ENCODE measurements at places on chromosomes 4 and X.

GRCh38 chrX:152025656-152026440 lies 51.4 kb upstream of the GABRE start:
- no peak for DNase-seq

GRCh38 chrX:39427492-39427891 lies 626.2 kb downstream of the MID1IP1 start:
- DNase-seq, result no peak

- no peak for DNase-seq
Measured at GRCh38 chrX:133645256-133645655, 230.0 kb upstream of the GPC4 start.

DNA sequence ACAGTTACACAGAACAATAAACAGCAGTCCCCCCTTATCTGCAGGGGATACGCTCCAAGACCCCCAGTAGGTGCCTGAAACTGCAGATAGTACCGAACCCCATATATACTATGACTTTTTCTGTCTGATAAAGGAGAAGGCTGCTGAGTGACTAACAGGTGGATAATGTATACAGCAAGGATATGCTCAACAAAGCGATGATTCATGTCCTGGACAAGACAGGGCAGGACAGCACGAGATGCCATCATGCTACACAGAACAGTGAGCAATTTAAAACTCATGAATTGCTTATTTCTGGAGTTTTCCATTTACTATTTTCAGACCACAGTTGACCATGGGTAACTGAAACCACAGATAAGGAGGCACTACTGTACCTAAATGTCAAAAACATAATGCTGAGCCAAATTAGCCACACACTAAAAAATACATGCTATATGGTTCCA lies 76.1 kb downstream of the MANBA start:
- DNase-seq, result no peak

DNA sequence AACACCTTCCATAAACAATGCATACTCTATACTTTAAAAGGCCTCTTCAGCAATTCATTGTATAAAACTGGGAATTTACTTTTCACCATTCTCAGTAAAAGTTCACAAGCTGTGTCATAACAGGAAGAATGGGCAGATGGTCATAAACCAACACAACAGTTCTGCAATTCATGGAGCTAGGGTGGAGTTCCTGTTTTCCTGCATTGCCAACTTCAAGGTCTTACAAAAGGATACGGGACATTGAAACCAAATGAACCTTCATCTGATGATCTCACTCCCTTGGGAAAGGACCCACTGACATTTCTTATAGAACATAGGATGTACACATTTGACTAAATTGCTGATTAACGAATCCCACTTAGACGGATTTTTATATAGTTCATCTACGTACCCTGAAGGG lies 4.1 kb downstream of the KDR start:
- DNase-seq, result no peak

- DNase-seq, result no peak
Measured at GRCh38 chr4:143240939-143241679, 56.4 kb downstream of the USP38 start.

DNA sequence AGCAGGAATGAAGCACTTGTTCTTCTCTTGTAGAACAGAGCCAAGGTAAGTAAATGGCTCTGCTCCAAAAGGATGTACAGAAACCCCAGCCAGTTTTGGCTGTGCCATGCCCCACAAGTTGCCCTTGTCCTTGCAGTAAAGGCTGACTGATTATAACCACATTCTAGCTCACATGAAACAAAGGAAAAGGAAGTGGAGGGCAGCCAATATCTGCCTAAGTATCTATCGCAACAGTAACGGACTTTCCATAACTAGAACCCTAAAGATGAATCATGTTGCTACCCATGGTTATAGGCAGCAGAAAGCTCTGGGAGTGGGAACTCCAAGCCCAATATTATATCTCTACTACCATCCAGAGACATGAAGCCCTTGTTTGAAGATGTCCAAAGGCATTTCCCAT lies 95.7 kb downstream of the COMMD8 start:
- no peak for DNase-seq

DNA sequence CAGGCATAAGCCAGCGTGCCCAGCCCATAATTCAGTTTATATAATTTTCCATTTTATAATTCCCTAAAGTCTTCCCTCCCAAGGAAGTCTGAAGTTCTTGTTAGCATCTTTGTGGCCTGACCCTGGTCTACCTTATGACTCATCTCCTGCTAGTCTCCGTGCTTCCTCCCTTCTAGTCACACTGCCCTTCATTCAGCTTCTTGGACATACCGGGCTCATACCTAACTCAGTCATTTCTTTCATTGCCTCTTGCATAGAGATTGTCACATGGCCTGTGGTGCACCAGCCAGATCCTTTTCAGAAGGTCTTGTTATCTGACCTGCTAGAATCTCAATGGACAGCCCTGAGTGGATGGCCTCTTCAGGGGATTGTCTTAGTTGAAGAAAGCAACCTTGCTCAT lies 22.8 kb upstream of the MAML3 start:
- DNase-seq, result no peak

DNA sequence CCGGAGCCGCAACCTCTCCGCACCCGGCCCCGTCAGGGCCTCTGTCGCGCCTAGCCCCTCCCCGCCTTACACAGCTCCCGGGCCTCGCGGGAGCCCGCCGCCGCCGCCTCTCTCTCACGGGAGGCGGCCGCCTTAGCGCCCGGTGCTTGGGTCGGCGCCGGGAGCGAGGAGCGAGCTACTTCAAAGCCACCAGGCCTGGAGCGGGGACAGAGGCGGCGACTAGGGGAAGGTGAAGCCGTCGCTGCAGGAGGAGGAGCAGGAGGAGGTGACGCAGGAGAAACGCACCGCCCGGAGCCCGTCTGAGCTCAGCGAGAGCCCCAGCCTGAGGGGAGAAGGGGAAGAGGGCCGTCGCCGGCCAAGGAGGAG lies 250 bp downstream of the USP9X start:
- DNase-seq, result no peak

GRCh38 chr4:98290511-98290910 lies 29.3 kb downstream of the RAP1GDS1 start:
- no peak for DNase-seq

DNA sequence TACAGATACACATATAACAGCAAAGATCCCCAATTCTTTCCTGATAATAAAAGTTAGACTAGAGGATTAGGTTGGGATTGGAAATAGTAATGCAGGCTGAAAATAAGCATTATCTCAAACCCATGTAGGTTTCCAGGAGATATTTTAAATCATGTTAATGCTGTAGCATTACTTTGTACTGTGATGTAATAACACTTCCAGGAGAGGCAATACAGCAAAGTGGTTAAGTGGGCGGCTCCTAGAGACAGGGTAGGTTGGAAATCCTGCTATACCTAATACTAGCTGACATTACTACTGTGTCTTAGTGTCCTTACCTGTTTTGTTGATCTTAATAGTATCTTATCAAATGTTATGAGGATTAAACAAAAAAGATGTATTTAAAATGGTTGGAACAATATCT lies 9.6 kb downstream of the PAICS start:
- no peak for DNase-seq

DNA sequence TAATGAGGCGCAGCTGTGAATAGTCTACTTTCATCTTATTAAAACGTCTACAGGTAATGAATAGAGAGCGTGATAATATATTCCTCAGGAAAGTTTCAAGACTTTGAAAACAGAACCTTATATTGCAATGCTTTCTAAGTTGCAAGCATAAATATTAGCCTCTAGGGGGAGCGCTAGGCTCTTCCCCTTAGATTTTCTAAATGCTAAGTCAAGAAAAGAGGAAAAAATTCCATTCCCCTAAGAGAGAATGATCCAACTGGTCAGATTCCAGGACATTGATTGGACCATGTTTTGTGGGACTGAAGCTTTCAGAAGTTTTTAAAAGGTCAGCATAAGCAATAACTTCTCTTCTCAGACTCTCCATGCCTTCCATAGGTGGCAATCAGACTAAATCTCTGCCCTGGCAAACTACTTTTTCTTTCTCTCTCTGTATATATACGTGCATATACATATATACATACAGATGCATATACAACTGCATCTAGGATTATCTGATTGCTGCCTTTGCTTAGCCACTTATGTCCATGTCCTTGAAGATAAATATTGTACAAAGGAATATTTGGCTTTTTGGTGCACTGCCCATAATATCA lies 492.9 kb downstream of the INPP4B start:
- peak; percentile 38 for DNase-seq

- DNase-seq, result no peak
Measured at GRCh38 chr4:73902038-73902637, 32.9 kb downstream of the CXCL1 start.

GRCh38 chrX:147069926-147070325 lies 255.4 kb upstream of the CXorf51A start:
- DNase-seq, result no peak

DNA sequence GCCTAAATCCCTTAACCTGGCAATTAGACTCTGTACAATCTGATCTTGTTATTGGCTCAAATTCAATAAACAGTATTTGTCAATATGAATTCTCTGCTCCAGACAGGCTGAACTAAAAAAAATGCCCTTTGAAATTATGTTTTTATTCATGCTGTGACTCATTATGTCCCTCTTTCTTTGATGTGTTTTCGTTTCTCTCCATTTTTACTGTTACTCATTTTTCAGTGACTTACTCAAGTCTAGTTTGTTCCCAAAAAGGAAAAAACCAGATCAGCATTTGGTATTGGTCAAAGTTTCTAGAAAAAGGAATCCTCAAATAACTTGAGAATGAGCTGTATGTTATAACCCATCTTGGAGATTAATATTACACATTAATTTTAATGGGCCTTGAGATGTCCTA lies 40.4 kb downstream of the UNC5C start:
- no peak for DNase-seq

DNA sequence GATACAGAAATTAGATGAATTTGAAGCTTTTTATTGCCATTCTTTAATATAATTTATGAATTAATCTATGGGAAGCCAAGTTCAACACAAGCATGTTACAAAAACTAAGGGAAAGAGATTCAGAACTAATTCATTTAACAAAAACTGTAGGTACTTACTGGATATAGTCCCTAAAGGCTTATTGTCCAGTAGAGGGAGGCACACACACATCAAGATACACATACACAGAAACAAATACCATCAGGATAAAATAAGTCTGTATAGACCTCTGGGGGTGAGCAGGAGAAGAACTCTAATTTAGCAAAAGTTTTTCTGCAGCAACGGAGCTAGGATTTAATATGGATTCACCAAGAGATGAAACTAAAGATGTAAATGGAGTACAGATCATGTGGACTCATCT lies 83.0 kb upstream of the IL13RA1 start:
- no peak for DNase-seq

DNA sequence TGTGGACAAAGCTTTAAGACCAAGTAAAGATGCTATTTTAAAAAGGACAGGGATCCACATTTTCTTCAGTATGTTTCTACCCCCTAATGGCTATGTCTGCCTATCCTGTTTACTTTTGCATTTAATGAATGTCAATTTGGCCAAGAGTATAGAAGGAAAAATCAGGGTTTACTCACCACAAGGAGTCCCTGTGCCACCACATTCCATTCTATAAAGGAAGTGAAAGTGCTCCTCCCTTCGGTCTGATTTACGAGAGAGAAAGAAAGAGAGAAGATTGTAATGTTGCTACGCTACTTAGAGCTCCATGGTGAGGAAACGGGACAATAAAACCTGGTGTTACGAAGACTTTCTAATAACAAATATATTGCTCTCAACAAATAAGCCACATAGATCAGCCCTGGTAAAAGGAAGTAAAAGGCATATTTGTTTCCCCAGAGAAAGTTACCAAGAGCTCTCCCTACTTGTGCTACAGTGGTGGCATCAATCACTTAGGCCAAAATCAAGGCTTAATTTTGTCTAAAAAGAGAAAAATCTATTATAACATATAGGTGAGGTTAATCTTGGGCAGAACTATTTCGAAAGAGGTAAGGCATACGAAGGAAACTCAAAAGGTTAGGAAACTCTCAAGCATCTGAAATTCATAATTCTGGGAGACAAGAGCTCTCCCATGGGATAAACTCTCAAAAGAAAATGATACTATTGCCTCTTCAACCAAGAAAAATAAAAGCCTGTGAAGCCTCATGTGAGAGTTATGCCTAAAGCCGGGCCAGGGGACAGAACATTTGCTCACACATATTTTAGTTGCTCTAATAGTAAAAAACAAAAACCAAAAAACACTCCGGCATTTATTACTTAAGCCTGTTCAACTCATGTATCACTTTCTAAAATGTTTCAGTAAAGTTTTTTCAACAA lies 29.5 kb downstream of the TAPT1 start:
- DNase-seq, result peak; percentile 39

DNA sequence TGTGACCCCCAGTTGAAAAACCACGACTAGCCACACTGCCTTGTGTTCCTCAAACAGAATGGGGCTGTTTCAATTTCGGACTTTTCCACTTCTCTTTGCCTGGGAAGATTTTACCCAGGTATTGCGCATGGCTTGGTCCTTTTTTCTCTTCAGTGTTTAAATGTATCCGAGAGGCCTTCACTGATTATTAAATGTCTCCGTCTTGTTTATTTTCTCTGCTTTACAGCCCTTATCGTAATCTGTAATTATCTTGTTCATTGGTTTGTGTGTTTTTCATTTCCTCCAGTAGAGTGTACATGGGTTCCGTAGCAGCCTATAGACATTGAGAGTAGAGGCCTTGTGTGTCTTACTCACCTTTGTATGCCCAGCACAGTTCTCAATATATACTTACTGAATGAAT lies 2.4 kb downstream of the MOSPD2 start:
- DNase-seq, result no peak

DNA sequence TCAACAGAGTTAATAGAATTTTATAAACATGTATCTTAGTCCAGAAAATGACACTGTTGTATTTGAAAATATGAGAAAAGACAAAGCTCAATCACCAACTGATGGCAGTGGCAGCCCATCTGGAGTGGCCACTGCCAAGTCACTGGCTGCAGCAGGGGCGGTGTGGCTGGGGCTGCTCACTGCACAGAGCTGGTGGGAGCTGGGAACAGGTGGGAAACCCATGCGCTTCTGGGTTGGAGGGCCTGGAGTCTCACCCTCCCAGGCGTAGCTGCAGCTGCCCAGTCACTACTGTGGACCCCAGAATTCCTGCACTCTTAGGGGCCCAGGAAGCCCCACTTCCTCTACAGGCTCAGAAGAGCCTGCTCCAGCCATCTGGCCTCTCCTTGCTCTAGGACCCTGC lies 251.8 kb upstream of the NDST4 start:
- no peak for DNase-seq

GRCh38 chr4:91359041-91360031 lies 944.4 kb upstream of the GRID2 start:
- DNase-seq, result no peak

DNA sequence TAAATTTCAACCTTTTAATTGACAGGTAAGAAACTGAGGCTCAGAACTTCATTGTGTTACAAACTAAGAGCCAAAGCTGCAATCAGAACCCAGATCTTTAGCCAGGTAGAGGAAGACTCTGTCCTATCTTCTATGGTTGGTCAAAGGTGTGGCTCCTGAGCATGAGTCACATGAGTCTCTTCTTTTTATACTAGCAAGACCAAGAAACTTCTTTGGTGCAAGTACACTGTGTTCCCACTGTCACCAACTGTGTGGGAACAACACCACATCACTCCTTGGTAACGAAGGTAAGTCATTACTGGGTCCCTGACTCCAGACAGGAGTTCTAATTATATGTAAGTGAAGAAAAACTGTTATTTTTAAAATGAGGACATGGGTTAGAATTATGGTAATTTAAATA lies 290.1 kb downstream of the INPP4B start:
- no peak for DNase-seq
